ENCODE measurements at places on chromosomes 5 and 9.

DNA sequence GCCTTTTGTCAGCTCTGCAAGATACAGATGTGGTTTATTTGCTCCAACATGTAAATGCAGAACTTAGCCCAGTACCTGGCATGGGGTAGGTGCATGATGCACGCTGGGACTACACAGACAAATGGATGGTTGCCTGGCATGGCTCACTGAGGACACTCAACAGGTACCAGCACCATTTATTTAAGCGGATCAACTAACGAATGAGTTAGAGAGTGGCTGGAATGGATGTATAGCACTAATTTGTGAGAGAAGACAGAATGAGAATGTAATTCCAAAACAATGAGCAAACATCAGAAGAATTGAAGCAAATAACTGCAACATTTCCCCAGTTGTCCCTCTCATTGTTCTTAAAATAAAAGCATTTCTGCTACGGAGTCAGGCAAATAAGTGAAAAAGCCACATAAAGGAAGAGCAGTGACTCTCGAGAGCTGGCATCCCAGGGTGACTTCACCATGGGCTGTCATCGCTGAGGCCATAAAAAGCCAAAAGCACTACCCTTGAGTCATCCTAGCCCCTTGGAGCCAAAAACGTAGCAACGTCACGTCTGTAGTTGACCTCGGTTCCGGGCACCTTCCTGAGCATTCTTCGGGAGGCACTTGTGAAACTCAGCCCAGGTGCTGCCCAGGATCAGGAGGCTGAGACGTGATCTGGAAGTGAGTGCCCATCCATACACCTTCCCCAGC lies 290.3 kb downstream of the NSG2 start:
- DNase-seq, result no peak

GRCh38 chr9:113928269-113928668 lies 52.2 kb downstream of the ZNF618 start:
- DNase-seq, result no peak

GRCh38 chr9:121206516-121207370 lies 5.1 kb upstream of the RAB14 start:
- no peak for DNase-seq

DNA sequence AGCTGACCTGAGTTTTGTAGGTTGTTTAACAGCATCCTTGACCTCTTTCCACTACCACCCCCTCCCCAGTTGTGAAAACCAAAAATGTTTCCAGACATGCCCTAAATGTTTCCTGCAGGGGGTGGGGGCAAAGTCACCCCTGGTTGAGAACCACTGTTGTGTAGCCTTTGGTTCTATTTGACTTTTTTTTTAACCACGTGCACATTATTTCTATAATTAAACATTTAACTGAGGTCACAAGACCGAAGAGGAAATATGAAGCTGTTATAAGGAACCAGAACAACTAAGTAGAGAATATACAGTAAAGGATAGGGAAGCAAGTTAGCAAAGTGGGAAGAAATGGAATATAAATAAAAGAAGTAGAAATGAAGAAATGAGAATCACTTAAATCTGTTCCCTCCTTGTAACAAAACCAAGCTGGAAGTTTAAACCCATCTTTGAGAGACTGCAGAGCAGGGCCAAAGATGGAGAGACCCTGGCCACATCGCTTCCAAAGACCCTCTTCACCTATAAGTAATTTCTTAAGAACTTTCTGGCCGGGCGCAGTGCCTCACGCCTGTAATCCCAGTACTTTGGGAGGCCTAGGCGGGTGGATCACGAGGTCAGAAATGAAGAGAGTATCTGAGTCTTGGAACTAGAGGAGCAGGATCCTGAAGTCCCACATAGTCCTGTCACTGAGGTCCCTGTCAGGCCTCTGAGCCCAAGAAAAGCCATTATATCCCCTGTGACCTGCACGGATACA lies 14.4 kb downstream of the SIT1 start:
- no peak for DNase-seq

DNA sequence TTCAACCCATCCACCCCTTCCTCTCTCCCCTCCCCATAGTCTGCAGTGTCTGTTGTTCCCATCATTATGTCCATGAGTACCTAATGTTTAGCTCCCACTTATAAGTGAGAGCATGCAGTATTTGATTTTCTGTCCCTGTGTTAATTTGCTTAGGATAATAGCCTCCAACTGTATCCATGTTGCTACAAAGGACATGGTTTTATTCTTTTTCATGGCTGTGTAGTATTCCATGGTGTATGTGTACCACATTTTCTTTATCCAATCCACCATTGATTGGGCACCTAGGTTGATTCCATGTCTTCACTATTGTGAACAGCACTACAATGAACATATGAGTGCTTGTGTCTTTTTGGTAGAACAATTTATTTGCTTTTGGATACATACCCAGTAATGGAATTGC lies 187.1 kb downstream of the PCSK5 start:
- DNase-seq, result no peak

DNA sequence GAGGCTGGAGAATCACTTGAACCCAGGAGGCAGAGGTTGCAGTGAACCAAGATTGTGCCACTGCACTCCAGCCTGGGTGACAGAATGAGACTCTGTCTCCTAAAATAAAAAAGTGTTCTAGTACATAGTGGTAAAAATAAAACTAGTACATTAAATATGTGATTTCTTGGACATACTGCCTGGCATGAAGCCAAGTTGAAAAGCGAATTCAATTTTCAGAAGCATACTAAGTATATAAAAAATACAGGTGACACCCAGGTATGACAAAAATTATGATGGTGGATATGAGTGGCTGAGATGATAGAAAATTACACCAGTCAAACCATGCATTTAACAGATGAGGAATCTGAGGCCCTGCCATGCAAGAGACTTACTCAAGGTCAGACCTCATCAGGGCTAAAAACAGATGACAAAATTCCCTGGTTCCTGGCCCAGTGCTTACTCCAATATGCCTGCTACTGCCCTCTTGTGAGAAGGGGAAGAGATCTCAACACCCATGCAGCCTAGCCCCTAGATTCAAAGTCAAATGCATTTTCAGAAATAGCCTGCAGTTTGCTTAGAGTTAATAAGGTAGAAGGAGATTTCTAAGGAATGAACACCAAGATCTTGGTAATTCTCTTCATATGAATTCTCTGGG lies 46.6 kb upstream of the GNPDA1 start:
- DNase-seq, result no peak

DNA sequence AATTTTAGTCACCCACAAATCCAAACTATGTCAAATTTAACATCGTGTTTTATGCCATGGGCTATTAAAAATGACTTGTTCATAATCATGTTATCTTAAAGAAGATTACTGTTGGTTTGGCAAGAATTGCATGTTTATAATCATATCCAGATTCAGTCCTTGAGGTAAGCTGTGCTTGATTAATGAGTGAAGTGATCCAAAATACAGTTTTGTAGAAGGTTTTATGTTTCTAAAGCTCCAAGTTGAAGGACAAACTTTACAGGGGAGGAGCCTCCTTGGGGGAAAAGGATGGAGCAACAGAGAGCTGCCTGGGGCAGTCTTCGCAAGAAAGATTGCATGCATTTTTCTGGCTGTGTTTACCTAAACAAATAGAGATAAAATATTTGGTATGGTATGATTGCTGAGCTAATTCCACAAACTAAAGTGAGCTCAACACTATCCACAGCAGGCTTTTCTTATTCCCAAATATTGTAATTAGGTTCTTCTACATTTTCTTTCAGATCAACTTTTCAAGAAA lies 189.5 kb upstream of the TYRP1 start:
- no peak for DNase-seq

DNA sequence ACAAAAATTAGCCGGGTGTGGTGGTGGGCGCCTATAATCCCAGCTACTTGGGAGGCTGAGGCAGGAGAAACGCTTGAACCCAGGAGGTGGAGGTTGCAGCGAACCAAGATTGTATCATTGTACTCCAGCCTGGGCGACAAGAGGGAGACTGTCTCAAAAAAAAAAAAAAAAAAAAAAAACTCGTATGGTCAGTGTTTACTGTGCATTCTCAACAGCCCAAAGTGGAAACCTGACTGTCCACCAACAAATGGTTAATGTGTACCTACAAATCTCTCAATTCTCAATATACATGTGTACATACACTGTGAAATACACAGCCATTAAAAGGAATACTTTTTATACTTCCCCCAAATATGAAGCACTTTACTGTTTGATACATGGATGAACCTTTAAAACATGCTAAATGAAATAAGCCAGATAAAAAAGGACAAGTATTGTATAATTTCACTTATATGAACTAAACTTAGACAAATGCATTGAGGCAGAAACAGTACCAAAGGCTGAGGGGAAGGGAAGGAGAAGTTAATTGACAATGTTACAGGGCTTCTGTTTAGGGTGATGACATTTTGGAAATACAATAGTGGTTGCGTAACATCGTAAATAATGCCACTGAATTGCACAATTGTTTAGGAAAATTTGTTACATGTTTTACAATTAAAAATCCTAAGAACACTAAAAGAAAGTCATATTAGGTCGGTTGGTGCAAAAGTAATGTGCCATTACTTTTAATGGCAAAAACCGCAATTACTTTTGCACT lies 16.5 kb downstream of the DNAJA1 start:
- DNase-seq, result no peak

DNA sequence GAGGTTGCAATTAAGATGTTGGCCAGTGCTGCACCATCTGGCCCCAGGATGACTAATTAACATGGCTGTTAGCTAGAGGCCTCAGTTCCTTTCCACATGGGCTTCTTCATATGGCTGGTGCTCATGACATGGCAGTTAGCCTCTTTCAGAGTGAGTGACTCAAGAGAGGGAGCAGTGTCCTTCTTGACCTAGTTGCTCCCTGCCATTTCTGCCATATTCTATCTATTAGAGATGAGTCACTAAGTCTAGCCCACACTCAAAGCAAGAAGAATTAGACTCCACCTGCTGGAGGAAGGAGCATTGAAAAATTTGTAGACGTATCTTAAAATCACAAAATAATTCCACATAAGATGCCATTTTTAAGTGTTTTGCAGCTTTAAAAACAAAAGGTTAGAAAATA lies 651.2 kb upstream of the CCNG1 start:
- no peak for DNase-seq

- DNase-seq, result no peak
Observed at GRCh38 chr5:175115831-175116230, 328.2 kb downstream of the DRD1 start.

GRCh38 chr9:76996700-76997099 lies 22.8 kb upstream of the FOXB2 start:
- DNase-seq, result peak; percentile 31

GRCh38 chr5:180281706-180282105 lies 10.2 kb downstream of the MAPK9 start:
- DNase-seq, result no peak

DNA sequence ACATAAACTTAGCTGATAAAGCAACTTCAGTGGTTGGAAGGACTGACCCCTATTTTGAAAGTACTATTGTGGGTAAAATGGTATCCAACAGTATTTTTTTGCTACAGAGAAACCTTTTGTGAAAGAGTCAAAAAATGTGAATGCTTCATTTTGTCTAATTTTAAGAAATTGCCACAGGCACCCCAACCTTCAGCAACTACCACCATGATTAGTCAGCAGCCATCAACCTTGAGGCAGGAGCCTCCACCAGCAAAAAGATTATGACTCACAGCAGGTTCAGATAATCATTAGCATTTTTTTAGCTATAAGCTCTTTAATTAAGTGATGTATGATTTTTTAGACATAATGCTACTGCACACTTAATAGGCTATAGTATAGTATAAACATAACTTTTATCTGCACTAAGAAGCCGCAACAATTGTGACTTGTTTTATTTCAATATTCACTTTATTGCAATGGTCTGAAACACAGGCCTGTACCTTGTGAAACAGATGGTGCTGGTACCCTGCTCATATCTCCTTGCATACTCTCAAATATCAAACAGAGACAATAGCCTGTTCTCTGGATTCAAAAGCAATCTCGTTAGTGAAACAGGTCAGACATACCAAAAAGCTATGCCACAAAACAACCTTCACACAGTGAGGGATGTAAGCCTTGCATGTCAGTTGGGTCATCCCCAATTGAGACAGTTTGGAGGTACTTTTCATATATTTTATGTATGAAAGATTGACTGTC lies 261.2 kb upstream of the FAM174A start:
- DNase-seq, result no peak

DNA sequence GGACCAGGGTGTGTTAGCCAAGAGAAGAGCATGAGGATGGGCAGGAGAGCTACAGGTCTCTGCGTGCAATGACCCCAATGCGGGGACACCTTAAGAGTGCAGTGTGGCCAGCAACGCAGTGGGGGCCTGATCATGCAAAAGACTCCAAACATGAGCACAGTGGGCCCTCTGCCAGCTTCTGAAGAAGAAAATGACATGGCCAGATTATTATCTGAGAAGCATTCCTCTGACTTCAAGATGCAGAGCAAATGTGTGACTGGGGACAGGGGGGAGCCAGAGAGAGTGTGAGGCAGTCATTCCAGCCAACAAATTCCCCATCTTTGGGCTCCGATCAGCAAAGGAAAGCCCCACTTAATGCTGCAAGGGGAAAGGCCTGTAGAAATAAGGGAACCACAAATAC lies 229.4 kb downstream of the CDK5RAP2 start:
- DNase-seq, result no peak

GRCh38 chr9:122382901-122383850 lies 12.4 kb downstream of the PTGS1 start:
- no peak for DNase-seq

DNA sequence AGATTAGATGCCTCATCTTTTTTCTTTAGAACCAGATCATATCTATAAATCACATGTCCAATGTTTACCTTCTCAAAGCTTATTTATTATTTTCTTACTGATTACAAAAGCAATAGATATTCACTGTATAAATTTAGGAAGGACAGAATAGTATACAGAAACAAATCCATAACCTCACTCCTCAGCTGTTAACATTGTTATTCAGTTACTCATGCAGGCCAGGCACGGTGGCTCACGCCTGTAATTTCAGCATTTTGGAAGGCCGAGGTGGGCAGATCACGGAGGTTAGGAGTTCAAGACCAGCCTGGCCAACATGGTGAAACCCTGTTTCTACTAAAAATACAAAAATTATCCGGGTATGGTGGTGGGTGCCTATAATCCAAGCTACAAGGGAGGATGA lies 15.3 kb downstream of the STOM start:
- DNase-seq, result no peak

GRCh38 chr5:104659497-104659896 lies 1096.9 kb upstream of the NUDT12 start:
- peak; percentile 6 for DNase-seq

DNA sequence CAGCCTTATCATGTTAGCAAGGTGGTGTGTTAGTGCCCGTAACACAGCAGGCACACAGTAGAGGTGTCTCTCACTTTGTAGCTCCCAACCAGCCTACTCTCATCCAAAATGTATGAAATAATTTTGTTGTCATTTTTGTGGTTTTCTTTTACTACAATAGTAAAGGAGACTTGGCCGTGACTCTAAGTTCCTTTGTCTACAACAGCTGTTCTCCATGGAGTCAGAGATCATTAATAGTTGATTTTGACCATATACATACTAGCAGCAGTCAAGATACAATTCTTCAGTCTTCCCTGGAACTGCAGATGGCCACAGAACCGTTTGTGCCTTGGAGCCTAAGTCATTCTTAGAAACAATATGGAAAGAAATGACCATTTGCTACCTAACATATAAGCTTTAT lies 567.1 kb downstream of the TLR4 start:
- DNase-seq, result no peak

DNA sequence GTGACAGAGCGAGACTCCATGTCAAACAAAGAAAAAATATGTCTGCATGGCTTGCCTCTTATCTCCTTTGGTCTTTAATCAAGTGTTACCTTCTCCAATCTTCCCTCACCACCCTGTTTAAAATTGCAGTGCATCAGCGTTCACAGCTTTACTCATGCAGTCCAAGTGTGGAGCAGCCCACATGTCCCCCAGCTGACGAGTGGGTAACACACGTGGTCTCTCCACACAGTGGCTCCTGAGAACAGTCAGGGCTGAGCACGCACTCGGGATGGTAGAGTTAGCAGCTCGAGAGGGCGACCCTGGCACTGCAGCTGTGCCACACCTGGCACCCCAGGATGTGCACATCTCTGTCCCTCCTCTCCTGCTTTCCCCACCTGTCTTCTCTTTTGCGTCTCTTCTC lies 25.9 kb upstream of the CFAP157 start:
- no peak for DNase-seq

Data from SK-N-SH (cell line).